ENCODE measurements at places on chromosomes 11 and 22.

DNA sequence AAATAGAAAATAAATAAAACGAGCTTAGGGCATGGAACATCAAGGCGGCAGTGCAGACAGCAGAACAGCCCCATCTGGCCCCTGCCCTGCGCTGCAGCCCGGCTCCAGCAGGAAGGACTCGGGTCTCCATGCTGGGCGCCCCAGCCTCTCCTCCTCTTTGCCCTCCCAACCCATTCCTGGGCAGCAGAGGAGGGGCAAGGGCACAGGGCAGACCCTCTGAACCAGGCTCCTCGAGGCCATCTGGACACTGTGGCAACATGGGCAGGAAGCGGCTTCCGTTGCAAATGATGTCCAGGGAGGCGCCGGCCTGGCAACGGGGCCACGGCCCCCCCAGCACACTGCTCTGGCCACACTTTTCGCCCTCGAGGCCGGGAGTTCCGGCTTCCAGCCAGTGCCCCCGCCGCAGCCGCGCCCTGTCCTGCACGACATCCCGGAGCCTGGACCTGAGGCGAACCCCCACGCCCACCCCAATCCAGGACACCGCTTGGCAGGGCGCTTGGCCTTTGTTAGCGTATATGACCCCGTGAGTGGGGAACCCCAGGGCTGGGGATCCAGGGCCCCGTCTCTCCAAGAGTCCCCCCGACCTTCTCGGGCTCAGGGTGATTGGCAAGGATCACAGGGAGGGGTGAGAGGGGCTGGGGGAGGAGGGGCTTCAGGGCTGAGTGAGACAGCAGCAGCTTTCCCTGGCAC lies 192.1 kb downstream of the IGLL1 start:
- no peak for DNase-seq

DNA sequence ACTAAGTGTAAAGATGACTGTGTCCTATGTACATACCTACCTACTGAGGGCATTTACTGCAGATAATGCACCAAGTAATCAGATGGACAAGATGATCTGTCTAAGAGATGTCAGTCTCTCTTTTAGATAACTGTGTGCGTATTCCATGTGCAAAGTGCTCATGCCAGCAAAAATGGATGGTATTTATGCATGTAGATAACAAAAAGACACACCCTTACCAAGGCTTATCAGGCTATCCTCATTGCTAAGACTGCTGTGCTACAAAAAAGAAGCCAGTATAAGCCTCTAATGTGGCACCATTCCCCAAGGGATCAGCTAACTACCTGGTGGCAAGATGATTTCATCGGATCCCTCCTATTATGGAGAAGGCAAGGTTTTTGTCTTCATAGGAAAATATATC lies 34.3 kb upstream of the CD44 start:
- DNase-seq: no peak

DNA sequence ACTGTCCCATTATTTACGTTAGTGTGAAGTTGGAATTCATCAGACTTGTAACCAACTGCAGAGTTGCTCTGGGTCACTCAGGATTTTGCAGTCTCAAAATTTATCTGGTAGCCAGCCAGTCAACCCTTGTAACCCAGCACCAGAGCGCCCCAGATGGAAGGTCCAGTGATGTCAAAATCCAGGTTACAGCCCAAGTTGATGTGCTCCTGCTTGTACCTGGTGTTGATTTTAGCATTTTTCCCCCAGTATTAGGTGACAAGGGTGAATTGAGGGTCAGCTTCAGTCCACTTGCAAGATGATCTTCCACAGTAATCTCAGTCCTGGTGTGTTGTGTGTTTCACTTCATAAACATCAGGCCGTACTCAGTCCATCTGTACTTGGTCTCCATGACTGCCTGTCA lies 7.5 kb downstream of the TIMM10B start:
- no peak for DNase-seq

DNA sequence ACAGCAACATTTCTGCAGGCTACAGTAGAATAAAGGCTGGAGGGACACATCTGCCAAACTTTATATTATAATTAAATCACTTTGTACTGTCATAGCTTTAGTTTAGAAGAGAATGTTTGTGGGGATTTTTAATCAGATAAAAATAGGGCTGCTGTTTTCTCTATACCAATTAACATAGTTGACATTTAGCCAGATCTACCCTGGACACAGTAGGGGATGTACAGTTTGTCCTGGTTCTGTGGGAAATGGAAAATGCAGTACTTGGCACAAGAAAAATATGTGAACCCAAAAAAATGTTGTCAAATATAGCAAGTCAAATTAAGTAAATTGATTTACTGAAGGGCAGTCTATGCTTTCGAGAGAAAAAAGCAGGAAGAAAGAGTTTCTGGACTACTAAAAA lies 20.8 kb upstream of the PICALM start:
- DNase-seq: no peak

GRCh38 chr22:42066937-42067336 lies 3.7 kb downstream of the NAGA start:
- DNase-seq: no peak

DNA sequence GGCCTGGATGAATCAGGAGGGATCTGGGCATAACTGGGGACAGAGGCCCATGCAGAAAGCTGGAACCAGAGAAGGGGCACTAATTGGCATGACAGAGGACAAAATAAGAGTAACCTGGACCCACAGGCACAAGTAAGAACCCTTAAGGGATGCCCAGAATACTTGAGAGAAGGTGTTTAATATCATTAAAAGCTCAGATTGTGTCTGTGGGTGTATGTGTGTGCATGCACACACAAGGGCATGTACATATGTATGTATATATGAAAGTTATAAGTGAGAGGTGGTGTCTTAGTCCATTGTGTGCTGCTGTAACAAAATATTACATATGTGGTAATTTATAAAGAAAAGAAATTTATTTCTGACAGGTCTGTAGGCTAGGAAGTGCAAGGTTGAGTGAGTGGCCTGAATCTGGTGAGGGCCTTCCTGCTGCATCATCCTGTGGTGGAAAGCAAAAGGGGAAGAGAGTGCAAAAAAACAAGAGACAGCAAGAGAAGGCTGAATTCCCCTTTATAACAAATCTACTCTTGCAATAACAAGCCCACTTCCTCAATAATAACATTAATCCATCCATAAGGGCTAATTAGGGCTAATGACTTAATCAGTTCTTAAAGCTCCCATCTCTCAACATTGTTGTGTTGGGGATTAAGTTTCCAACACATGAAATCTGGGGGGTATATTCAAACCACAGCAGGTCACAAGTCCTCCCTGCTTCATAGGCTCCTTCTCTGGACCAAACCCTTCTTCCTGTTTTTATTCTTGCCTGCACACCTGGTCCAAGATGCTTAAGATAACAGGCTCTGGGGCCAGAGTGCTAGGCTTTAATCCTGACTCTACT lies 68.3 kb upstream of the POU2AF2 start:
- DNase-seq: no peak

- no peak for DNase-seq
These were observed 181.9 kb upstream of the BDNF start for GRCh38 chr11:27882066-27882697.

DNA sequence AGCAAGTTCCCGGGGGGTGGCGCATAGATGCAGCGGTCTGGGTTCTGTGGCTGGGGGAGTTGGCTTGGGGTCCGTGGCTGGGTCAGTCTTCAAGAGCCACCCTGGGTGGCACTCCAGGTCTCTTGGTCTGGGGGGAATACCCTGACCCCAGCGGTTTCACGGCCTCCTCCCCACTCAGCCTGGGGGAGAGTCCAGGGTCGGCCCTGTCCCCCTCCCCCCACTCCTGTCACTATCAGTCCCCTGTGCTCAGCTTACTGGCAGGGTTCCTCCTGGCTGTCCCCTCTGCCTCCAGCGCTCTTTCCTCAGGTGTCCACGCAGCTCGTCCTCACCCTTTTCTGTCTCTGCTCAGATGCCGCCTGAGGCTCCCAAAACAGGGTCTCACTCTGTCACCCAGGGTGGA lies 68.5 kb upstream of the PARVG start:
- DNase-seq: no peak

DNA sequence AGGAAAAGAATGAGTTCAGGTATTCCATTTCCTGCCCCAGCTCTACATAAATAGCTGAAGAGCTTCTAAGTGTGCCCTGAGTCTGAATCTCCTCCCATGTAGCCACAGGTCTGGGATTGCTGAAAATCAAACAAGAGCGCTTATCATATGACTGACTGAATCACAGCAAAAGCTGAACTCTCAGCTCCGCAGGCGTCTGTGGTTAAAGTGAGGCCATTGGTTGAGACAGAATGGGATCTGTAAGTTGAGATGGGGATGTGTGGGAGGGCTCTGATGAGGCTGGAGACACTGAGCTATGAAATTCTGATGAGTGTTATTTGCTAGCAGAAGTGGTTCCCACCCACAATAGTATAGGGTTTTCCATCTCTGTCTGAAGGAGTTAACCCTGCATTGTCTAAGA lies 637.0 kb downstream of the OPCML start:
- DNase-seq: no peak

DNA sequence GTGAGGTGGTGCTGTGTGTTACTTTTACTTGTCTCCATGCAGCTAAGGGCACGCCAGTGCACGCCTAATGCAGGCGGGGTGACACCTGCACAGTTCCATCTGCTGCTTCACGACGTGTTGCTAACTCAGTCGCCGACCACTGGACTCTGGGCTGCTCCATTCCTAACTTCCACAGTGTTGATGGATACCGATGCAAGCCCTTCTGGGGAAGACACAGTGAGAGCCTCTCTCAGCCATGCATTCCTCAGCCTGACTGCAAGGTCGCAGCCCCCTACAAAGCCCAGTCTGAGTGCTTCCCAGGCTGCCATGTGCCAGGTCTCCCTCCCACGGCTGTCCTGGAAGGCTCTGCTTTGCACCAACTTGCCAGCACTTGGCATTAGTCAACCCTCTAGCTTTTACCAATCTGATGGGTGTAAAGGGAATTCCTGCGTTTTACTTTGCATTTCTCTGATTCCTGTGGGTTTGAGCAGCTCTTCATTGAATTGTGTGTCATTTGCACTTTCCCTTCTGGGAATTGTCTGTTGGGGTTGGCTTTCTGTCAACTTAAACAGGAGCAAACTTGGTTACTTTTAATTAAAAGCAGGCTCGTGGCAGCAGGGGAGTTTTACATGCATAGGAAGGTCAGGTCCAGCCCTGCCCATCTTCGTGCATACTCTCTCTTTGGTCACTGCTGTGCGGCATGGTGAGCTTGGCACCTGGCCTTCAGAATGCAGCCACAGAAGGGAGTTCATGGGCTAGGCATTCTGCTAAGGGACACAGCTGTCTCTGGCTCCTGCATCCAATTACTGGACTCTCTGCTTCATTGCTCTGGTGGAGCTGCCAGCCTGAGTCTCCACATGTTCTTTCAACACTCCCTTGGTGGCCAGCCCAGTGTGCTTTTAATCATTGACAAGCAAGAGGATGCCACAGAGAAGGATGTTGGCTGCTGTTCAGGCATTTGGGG lies 34.6 kb upstream of the SHANK2 start:
- peak; percentile 46 for DNase-seq

- DNase-seq: no peak
These were observed 29.8 kb upstream of the PPP6R3 start for GRCh38 chr11:68430801-68431200.

DNA sequence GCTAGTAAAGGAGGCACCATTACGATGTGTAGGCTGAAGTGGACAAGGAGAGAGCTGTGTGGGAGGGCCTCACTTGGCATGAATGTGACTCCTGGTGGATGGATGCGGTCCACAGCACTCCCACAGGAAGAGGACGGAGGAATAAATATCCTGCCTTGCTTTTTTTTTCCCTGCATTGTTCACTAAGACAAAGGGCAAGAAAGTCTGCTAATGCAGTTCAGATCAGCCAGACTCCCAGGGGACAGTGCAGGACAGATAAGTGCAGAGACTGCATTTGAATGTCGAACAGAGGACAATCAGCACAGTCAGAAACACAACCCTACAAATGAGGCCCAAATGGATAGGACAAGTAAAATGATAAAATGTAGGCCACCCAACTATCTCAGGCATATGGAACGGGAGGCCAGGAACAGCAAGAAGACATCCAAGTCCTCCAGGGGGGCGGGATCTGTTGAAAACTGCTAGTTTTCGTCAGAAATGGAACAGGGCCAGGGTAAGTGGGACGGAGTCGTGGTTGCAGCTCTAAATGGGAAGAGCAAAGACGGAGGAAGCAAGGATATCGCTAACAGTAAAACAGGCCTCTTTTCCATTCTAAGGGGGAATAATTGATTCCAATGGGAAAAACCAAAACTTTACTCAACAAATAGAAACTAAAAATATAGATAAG lies 25.2 kb upstream of the OR8B8 start:
- DNase-seq: no peak

GRCh38 chr11:12214751-12215150 lies 104.4 kb downstream of the MICAL2 start:
- no peak for DNase-seq

DNA sequence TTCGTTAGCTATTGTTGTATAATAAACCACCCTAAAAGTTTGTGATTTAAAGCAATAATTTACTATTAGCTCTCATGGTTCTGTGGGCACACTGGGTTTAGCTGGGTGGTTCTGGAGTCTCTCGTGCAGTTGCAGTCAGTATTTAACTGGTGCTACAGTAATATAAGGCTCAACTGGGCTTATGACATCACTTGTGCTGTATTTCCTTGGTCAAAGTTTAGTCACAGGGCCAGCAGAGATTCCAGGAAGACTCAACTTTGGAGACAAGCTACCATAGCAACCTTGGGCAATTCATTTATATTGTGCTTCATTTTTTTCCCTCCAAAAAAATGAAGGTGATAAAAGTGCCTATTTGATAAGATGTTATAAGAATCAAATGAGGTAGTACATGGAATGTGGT lies 204.2 kb upstream of the GUCY1A2 start:
- no peak for DNase-seq

DNA sequence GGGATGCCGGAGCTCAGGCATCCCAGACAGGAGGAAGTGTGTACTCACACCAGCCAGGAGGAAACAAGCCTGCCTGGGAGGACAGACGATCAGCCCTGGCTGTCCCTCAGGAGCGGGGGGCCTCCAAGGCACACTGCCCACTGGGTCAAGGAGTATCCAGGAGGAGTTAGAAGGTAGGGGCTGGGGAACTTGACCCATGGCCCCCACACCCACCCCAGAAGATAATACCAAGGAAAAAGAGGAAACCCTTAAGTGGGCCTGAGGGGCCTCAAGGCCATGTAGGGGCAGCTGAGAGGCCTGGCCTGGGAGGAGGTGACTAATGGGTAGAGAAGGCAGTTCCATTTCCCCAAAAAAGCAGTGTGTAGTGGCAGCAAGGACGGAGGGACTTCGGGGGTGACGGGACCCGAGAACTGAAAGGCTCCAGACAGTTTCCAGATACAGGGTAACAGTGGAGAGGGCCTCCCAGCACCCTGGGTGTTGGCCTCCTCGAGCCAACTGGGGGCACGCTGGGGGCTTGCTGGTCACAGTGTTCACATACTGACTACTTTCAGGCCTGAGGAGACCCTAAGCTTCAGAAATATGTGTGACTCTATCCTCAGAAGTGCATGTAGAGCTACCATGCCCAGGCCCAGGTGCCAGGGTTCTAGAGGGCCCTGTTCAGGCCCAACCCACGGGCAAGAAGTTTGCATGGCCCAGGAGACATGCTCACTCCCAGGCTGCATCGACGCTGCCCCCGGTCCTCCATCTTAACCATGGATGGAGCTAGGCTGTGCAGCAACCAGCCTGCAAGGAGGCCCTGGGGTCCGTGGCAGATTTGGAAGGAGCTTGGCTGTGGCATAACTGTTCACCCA lies 75.7 kb upstream of the PITPNB start:
- no peak for DNase-seq

- DNase-seq: no peak
These were observed 25.4 kb upstream of the CABP2 start for GRCh38 chr11:67548555-67549110.

- DNase-seq: no peak
These were observed 88.5 kb downstream of the ZBTB16 start for GRCh38 chr11:114148013-114148382.

- no peak for DNase-seq
These were observed 52.4 kb downstream of the LRRC74B start for GRCh38 chr22:21098099-21098671.

Data from left renal pelvis (tissue), 4 donors.